Activated CD8-positive, alpha-beta memory T cell treated with anti-CD3 and anti-CD28 coated beads, Interleukin-2, amount 10 ng/mL, durations not matched to agents 7 days and 5 days (primary cell): ENCODE measurements at places on chromosomes 5 and 9. TPM values are rescaled to one million over a fixed set of nuclear protein-coding genes. Genes with fewer than 3 reads are reported as not detected.

The SLC6A7 gene
- not detected for total RNA-seq

The ADAMTS13 gene
- total RNA-seq, result 2.6 TPM

The BTNL8 gene
- total RNA-seq, result 1.7 TPM

The ADAMTS12 gene
- total RNA-seq, result not detected

The ABO gene
- total RNA-seq, result not detected

The KCNV2 gene
- total RNA-seq, result not detected

The SEMA6A gene
- 0.40 TPM for total RNA-seq

DNA sequence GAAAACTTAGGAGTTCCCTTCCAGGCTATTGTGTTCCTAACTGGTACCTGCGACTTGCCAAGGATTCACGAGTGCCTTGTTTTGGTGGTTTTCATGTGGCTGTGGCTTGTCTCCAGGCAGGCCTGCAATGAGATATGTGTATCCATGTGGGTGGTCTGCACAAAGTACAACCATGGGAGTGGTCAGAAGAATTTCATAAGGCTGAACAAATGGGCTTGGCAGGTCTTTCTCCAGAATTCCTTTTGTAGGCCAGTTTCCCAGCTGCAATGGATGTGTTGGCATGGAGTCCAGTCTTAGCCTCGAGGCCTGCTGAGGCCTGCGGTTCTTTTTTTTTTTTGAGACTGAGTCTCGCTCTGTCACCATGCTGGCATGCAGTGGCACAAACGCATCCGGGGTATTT lies 28.8 kb upstream of the MELK start:
- DNase-seq, result no peak

GRCh38 chr5:159514229-159514810 lies 184.0 kb upstream of the IL12B start:
- DNase-seq, result no peak

DNA sequence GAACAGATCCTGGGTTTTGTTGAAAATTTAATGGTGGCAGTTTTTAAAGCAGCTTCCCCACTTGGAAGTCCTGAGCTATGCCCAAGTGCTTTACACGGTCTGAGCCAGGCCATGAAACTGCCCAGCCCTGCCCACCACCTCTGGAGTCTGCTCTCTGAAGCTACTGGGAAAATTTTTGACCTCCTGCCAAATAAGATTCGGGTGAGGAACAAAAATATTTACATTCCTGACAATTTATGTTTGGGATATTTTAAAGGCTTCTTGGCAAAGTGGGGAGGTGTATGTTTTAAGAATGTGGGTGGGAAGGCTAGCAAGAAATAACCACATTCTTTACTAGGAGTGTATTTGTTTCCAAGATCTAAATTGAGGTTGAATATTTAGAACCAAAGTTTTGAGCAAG lies 50.0 kb downstream of the HACD4 start:
- DNase-seq, result no peak

DNA sequence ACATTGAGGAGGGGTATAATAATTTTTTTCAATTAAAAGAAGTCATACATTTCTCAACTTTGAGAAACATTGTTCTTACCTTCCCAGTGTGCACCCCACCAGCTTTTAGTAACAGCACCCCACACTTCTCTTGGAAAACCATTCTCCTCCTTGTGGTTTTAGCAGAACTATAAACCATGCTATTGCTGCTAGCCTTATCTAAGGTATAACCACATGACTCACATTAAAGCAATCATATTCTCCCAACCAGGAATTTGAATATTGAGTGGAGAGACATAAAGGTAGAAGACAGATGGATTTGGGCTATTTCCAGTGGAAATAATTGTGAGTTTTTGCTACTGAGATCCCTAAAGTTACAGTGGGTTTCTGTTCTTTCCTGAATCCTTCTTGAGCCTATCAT lies 43.5 kb upstream of the SRFBP1 start:
- no peak for DNase-seq

GRCh38 chr5:88683506-88684135 lies 199.4 kb downstream of the MEF2C start:
- DNase-seq, result no peak

GRCh38 chr5:127294829-127295228 lies 4.2 kb downstream of the MEGF10 start:
- DNase-seq, result no peak

GRCh38 chr9:76828447-76828846 lies 64.2 kb downstream of the PCA3 start:
- no peak for DNase-seq

DNA sequence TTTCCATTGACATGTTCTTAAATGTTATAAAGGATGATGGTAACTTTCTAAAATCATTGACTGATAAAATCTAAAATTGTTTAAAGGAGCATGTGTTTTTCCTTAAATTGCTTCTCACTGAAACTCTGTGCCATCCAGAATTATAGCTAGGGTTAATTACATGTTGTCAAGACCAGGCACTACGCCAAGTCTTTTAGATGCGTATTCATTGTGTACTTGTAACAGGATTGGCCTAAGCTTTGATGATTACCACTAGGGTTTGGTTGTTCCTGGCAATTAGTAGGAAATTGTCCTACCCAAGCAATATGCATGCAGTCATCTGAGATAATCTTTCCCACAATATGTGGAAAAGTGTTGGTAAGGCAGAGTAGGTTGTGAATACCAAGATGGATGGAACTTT lies 43.8 kb downstream of the PRKACG start:
- DNase-seq, result no peak

DNA sequence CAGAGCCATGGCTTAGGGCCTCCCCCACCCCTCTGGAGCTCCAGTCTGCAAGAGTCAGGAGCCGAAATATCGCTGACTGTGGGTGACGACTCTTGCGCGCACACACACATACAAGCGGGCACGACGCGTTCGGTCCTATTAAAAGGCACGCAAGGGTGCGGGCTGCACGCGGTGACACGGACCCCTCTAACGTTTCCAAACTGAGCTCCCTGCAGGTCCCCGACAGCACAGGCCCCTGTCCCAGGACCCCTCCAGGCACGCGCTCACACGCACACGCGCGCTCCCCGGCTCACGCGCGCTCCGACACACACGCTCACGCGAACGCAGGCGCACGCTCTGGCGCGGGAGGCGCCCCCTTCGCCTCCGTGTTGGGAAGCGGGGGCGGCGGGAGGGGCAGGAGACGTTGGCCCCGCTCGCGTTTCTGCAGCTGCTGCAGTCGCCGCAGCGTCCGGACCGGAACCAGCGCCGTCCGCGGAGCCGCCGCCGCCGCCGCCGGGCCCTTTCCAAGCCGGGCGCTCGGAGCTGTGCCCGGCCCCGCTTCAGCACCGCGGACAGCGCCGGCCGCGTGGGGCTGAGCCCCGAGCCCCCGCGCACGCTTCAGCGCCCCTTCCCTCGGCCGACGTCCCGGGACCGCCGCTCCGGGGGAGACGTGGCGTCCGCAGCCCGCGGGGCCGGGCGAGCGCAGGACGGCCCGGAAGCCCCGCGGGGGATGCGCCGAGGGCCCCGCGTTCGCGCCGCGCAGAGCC lies at the start of gene GRIN1:
Gene GRIN1, plus strand, starts transcription at position 433 of the 746 bp plus-strand sequence. CDS start 333 bp downstream, outside the sequence.
- no peak for DNase-seq

DNA sequence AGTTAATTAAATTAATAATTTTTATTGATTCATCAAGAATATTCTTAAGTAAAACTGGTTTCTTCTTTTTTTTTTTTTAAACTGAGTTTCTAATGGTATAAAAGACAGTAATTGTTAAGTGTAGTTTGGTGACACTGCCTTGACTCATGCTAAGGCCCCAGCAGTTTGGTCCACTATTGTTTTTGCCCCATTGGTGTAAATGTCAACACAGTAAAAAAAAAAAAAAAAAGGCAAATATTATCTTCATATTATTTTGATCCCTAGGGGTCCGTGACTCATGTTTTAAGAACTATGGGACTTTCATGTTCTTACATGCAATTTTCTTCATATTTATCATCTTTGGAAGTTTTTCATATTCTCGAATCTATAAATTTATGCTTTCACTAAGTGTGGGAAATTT lies 29.2 kb upstream of the JAK2 start:
- DNase-seq, result no peak

DNA sequence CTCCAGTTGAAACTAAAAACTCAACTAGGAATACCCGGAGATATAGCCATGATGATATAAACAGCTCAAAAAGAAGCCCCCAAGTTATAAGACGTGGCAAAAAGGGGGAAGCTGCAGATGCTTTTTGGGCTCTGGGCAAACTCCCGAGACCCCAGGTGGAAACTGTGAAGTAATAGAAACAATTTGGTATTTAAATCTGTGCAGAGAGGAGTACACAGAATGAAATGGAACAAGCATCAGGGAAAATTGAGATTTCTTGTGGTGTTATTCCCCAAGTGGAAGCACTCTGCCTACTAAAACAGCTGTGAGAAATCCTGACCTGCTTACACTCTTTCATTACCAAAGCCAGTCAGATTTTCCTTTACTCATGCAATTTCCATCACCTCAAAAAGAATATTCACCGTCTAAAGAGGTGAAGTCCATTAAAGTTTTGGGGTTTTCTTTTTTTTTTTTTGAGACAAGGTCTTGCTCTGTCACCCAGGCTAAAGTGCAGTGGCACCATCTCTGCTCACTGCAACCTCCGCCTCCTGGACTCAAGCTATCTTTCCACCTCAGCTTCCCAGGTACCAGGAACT lies 23.5 kb downstream of the SAXO1 start:
- DNase-seq, result no peak

DNA sequence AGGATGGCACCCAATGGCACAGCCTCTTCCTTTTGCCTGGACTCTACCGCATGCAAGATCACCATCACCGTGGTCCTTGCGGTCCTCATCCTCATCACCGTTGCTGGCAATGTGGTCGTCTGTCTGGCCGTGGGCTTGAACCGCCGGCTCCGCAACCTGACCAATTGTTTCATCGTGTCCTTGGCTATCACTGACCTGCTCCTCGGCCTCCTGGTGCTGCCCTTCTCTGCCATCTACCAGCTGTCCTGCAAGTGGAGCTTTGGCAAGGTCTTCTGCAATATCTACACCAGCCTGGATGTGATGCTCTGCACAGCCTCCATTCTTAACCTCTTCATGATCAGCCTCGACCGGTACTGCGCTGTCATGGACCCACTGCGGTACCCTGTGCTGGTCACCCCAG lies 25.4 kb downstream of the HRH2 start:
- no peak for DNase-seq

GRCh38 chr9:130197888-130198287 lies 25.7 kb downstream of the NCS1 start:
- DNase-seq, result no peak
